ENCODE measurements at places on chromosomes 5 and 9.
A peak's percentile ranks its signal among the peaks of the same experiment; 100 is the strongest.

- ATAC-seq: peak; percentile 75
Measured at GRCh38 chr5:127517480-127518318, at the start of gene PRRC1. Gene PRRC1, plus strand, starts transcription at chr5:127517640. Its CDS starts 5,840 bp downstream, at chr5:127523480.

DNA sequence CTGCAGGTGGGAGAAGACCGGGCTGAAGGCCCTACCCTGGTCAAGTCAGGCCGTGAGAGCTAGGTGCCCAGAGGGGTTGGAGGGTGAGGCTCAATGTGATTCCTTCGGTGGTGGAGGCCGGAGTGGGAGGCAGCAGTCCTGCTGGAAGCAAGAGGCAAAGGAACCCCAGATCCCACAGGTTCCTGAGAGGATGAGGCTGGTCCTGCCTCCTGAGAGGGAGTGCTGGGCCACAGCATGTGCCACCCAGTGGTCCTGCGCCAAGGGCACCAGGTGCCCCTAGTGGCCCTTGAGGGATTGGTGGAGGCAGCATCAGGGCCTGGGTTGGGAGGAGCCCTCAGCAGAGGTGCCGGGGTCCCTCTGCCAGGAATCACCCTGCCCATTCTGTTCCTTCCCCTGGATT lies 59.1 kb downstream of the BARX1 start:
- ATAC-seq: no peak

DNA sequence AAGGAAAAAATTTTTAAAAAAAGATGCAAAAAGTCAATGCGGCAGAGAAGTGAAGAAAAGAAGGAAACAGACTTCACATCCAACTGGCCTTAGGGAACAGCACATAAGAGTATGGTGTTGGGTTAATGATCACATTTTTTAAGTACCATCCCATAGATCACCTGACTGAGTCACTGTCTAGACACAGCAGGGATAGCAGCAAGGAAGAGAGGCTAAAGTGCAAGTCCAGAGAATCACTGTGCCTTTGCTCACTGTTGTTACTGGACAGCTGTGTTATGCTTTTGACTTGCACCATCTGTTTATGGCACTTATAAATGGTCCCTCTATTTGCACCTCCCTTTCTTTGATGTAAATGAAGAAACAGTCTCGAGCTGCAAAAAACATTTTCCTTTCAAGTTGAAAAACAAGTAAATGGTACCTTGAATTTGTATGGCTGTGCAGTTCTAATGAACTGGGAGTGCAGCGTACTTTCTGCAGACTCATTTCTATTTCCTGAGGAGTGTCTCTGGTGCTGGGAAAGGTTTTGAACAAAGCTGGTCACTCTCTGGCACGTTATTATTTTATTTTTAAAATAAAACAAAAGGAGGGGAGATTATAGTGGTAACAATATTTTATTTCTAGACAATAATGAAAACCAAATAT lies 84.2 kb downstream of the TRPM6 start:
- ATAC-seq: no peak

GRCh38 chr9:116285320-116285719 lies 131.7 kb downstream of the PAPPA start:
- no peak for ATAC-seq

DNA sequence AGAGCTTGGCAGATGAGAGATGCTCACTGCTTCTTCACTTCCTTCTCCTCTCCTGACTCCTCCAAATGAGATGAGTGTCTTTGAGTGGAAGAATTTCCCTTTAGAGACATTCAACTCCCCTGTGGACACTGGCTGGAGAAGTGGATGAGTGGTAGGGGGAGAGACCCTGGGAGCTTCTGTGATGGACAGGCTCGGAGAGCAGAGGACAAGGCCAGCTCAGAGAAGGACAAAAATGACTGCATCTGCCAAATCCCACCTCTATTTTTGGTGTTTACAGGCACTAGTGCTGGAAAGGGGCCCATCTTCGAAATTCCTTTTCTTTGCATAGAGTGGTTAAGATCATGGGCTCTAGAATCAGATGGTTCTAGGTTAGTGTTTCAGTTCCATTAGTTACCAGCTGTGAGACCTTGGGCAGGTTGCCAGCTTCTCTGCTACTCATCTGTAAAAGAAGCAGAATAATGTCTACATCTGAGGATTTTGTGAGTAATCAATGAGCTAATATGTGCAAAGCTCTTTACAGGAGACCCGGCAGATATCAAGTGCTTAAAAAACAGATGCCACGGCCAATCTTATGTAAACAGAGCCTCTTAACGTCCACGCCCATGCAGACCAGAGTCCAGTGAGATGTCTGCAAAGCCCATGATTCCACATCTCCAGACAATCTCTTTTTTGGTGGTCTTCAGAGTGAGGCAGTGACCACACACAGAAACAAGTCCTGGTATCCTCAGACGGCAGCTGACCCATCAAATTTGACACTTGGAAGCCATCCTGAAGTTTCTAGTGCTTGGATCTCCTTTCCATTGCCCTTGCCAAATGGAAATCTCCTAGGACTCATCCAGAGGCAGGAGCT lies 13.6 kb upstream of the COL27A1 start:
- peak; percentile 76 for ATAC-seq

GRCh38 chr5:143757116-143757515 lies 54.8 kb upstream of the HMHB1 start:
- no peak for ATAC-seq

DNA sequence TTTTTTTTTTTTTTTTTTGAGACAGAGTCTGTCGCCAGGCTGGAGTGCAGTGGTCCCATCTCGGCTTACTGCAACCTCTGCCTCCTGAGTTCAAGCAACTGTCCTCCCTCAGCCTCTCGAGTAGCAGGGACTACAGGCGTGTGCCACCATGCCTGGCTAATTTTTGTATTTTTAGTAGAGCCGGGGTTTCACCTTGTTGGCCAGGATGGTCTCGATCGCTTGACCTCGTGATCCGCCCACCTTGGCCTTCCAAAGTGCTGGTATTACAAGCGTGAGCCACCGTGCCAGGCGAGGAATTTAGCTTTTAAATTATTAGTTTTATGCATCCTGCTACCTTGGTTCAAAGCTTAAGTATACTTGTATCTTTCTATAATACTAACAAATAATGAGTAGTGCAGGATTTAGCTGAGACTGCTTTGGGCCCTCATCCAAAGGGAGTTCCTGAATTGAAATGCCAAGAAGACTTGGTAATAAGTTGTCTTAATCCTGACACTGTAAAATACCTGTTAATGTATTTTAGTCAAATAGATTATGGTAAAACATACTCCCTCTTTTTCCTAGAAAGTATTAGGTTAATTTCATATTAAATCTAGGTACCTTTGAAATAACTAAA lies 5.0 kb downstream of the CDC42SE2 start:
- no peak for ATAC-seq

- no peak for ATAC-seq
Measured at GRCh38 chr5:110896901-110897300, 158.1 kb downstream of the SLC25A46 start.

- ATAC-seq: peak; percentile 66
Measured at GRCh38 chr9:100428871-100429654, 2.1 kb downstream of the MSANTD3 start.

DNA sequence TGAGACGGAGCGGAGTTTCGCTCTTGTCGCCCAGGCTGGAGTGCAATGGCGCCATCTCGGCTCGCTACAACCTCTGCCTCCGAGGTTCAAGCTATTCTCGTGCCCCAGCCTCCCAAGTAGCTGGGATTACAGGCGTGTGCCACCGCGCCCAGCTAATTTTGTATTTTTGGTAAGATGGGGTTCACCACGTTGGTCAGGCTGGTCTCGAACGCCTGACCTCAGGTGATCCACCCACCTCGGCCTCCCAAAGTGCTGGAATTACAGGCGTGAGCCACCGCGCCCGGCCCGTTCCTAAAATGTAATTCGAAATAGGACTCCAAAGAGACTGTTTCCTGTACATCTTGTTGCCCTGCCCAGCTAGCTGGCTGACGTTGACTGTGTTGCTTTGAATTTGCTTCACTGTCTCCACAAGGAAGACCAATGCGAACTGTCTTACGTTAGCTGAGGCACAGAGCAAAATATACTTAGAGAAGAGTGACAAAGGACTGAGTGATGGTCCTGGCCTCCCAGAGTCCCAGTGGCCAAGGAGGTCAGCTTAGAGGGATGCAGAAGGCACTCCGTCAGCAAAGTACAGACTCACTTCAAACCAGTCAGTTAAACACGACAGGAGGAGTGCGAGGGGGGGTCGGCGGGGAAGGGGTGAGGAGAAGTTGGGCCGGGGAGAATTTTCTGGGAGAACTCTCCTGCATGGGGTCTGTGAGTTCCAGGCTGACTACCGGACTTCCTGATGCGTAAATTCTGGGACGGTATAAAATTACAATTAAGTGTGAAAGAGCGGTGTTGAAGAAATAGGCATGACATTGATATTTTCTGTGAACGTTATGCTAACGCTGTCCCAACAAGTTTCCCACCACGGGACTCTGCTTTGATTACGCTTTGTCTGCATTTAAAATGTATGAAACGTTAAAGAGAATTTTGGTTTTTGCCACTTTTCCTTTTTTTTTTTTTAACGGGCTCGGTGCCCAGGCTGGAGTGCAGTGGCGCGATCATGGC lies 6.8 kb upstream of the TRIM41 start:
- no peak for ATAC-seq

- no peak for ATAC-seq
Measured at GRCh38 chr9:132809677-132810271, 68.3 kb downstream of the AK8 start.

DNA sequence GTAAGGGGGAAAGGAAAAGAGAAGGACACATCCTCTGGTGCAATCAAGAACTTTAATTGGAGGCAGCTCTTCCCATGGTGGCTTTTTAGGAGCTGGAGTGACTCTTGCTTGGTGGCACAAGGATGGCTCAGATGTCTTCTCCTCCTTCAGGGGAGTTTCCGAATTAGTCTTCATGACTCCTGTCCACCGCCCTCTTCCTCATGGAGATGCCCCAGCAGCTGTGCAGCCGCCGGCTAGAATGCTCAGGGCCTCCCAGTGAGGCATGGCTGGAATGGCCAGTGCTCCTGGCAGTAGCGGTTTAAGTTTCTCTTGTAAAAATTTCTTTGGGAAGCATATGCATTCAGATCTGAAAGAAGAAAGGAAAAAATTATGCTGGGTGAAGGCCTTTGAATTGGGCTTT lies 8.8 kb upstream of the TEX53 start:
- ATAC-seq: peak; percentile 65

- no peak for ATAC-seq
Measured at GRCh38 chr9:33153666-33154065, 13.5 kb downstream of the B4GALT1 start.

DNA sequence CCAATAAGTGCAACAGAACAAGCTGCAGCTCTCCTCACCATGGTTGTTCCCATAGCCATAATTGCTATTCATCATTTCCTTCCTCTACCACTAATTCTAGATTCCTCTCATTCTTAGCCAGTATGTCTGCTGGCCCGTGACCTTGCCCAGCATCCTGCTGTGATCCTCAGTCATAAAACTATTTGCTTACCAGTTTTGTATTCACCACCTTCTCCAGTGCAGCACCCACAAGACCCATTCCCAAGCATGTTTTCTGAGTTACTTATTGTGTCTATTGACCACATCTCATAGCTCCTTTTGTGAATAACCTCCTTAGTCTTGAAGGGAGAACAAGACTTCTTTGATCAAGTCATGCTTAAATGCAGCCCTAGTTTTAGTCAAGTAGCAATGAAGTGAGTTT lies 488.0 kb upstream of the CTNND2 start:
- ATAC-seq: no peak

- peak; percentile 43 for ATAC-seq
Measured at GRCh38 chr9:36276781-36277181, 18.5 kb upstream of the GNE start.

DNA sequence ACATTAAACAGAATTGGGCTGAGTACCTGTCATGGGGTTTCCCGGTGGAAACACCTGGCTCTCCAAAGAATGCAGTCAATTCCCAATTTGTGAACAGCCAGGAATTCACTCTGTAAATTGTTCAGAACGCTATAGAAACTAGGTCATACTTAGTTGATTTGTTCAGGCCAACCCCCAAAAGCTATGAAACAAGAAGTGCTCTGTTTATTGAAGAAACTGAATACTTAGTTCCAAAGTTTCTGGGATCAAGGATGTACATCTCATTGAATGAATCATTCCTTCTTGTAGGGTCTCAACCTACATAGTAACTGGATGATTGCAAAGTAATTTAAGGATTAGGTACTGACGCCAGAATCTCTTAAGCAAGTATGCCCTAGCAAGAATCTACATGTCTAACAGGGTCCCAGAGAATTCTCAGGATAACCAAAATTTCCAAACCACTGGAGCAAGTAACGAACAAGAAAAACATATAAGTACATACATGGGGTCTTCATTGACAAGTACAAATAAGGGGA lies 659 bp upstream of the TUSC1 start:
- no peak for ATAC-seq

- ATAC-seq: no peak
Measured at GRCh38 chr5:111384220-111384619, 128.1 kb downstream of the STARD4 start.

GRCh38 chr5:132313961-132314432 lies 19.8 kb downstream of the SLC22A4 start:
- no peak for ATAC-seq

- no peak for ATAC-seq
Measured at GRCh38 chr9:88523056-88523455, 11.9 kb upstream of the NXNL2 start.

DNA sequence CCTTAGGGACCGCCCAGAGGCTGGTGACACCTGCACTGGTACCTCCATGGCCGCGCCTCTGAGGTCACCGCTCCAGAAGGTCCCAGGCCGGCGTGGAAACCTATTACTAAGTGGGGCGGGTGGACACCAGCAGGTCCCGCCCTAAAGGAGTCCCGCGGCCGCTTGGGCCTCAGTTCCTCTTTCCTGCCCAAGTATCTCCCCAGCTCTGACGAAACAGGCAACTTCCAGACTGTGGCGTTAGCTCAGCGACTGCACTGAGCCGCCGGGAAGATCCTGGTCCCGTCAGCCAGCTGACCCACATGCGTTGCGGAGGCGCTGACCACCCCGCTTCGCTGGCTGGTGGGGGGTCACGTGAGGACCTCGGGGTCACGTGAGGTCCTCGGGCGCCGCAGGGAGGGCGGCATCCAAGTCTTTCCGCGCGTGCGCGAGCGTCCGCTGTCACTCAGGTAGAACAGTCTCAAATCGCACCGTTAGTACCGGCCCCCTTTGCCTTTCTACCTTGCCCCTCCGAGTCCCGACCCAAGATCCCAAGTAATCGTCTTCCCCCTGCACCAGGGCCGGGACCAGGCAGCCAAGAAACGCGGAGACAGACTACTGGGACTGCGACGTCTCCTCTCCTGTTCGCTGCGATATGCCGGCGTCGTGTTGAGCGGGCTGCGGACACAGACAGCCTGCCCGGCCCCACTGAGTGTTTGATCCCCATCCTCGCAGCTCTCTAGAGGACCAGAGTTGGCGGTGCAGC lies 53.7 kb upstream of the KDM4C start:
- ATAC-seq: peak; percentile 90

GRCh38 chr5:38551030-38552017 lies 5.1 kb downstream of the LIFR start:
- no peak for ATAC-seq

GRCh38 chr9:125172031-125172755 lies 17.4 kb downstream of the PPP6C start:
- ATAC-seq: no peak
